ENCODE measurements at places on chromosomes 6 and 20. TPM values are rescaled to one million over a fixed set of nuclear protein-coding genes. Genes with fewer than 3 reads are reported as not detected.

DNA sequence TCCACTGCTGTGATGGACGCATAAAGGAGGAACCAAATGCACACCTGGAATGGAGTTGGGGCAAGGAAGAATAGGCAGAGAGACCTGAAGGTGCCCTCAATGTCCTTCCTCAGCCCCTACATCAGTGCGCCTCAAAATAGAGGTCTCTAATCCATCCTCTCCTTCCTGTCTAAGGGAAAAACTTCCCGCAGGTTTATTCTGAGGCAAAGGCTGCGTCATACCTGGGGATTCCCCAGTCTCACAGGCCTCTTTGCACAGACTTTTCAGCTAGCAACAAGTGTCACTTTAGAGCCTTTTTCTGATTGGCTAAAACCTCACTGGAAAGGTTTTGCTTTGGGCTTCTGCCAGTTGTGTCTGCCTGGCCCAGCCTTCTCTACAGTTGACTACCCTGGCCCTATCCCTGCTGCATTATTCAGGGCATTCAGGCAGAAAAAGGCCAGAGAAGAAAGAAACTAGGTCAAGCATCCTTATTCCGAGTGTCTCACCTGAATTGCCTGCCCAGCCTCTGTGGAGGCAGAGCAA, 1.8 kb upstream of the HLA-DQB1 start:
- no peak for DNase-seq

TMEM74B gene
- 8.9 TPM for total RNA-seq

OR5V1 gene
- not detected for total RNA-seq

- DNase-seq: no peak
Measured at GRCh38 chr6:70673601-70674000, 5.9 kb downstream of the SMAP1 start.

GRCh38 chr6:12798326-12798725, 81.8 kb downstream of the PHACTR1 start:
- DNase-seq: no peak

All from HT-29 (cell line).